Dermis blood vessel endothelial cell (primary cell): ENCODE measurements at places on chromosomes 12 and 14.

- peak; percentile 48 for DNase-seq
Measured at GRCh38 chr12:46360908-46361666, 11.5 kb downstream of the SLC38A2 start.

GRCh38 chr12:76940671-76941445 is 62.0 kb upstream of the CSRP2 start:
- DNase-seq = no peak

- no peak for DNase-seq
Measured at GRCh38 chr14:79712302-79712950, 498.9 kb downstream of the DIO2 start.

DNA sequence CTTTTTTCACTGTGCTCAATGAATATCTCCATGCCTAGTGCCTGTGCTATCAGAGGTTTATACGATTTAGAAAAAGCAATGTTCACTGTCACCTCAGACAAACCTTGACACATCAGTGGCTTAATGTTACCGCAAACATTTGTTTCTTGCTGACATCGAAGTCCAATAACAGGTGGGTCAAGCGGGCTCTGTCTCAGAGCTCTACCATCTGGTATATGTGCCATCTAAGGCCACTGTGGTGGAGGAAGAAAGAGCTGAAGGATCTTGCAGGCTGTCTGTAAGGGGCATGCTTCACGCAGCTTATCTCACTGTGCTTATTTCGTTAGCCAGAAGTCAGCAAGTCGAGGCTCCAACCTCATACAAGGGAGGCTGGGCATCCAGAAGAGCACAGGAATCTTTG is 189.5 kb upstream of the NTF3 start:
- DNase-seq = no peak

GRCh38 chr14:64238049-64238448 is 56.1 kb downstream of the ESR2 start:
- no peak for DNase-seq

GRCh38 chr14:33542338-33543287 is 408.3 kb downstream of the EGLN3 start:
- DNase-seq = peak; percentile 48

DNA sequence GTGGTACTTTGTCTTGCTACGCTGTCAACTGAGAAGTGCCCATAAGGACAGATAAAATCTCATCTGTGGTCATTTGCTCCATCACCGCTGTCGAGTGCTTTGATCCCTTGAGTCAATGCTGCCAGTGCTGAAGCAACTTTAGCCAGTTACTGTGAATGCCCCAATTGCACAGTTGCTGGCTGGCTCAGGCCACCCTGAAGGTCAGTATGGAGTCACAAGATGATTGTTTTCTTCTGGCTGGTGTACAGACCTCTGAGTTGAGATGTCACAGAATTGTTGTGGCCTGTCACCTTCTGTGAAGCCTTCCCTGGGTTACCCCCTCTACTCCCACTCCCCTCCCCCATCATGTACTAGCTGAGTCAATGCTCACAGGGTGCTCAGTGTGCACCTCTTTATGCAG is 92.9 kb downstream of the PELI2 start:
- DNase-seq = no peak

DNA sequence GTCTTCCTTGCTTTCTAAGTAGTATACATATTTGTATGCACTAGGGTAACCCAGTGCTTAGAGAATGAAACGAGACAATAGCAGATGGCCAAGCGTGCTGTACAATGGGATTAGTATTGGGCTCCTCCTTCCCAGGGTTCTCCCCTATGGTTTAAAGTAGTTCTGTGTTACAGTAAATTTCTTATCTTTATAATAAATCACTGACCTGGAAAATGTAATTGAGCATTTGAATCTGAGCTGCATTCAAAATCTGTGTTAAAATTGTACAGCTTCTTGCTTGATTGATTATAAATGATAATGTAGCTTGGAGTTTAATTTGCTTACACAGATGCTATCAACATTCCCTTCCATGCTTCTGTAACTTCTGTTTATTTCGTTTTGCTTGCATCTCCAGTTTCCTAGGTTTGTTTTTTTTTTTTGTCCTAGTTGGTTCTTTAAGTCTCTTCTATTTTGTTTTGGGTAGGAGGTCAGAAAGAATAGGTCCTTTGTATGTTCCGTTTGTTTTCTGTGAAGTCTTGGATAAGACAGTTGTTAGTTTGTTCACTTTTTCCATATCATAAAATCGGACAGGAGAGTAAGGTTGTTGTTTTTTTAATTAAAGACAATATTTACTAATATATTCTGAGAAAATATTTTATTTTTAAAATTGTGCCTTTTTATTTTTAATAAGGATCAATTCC is 171.2 kb downstream of the ERC1 start:
- no peak for DNase-seq

- DNase-seq = no peak
Measured at GRCh38 chr12:6957151-6957701, 6.1 kb downstream of the PTPN6 start.

DNA sequence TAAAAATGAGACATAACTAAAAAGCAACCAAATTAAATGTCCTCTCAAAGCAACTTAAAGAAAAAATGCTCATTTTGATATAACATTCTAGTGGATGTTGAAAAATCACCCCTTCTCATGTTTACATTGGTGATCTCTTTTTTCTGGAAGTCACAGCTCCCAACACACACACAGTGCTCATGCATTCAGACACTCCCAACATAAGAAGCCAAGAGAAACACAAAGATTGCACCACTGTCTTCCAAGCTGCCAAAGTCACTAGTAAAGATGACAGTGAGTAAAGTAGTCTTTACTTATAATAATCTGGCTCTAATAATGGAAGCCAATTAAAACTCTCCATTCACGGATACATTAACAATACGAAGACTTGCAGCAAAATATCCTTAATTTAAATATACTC is 218.4 kb downstream of the NTF3 start:
- no peak for DNase-seq

GRCh38 chr14:99578541-99579101 is 25.4 kb downstream of the CCDC85C start:
- no peak for DNase-seq

DNA sequence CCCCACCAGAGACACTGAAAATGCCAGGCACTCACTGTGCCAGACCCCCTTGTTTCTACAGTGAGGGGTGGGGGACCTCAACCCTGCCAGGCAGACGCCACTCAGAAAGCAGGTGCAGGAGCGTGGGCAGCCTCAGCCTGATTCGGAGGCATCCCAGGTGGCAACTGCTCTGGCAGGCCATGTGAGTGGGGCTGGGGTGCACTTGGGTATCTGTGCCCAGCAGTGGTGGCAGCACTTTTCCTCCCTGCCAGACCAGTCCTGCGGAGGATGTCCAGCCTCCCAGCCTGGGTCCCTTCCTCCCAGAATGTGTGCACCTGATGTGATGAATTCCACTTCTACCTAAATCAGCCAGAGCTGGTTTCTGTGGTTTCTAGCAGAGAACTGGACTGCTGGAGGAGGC is 13.4 kb upstream of the TTC7B start:
- no peak for DNase-seq

DNA sequence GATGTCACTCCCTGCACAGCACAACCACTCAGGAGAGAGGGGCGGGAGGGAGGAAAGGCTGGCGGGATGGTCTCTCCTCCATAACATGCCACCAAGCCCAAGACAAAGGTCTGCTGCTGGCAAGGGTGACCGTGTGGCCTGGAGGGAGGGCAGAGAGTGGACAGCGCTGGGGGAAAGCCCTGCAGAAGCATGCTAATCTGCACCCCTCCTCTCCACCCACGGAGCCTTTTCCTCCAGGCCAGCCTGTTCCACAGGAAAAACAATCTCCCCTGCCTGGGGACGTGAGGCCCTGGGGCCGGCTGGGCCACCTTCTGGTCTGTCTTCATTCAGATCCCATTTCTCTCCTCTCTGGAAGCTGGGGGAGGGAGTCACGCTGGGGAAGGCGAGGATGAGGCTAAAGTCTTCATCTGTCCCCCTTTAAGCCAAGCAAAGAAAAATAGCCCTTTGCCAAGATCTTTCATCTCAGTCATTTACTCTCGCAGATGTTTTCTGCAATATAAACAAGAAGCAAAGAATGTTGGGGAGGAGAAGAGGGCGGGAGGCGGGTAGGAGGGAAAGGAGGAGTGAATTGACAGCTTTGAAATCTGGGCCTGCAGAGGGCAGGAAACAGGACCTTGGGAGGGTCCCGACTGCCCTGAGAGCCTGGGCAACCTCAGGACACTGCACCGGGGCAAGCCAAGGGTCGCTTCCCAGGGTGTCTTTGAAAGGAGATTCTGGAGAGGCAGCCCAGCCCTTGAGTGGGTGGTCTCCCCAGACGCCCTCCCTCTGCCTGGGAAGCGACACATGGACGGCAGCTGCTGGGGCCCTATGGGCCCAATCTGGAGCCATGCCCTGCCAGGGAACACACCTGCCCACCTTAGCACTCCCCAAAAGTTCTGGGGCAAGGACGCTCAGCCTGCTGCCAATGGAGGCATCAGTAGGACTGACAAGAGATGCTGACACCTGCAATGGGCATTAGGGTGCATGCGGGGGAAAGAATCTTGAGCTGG is 133.6 kb downstream of the ZFP36L1 start:
- no peak for DNase-seq

DNA sequence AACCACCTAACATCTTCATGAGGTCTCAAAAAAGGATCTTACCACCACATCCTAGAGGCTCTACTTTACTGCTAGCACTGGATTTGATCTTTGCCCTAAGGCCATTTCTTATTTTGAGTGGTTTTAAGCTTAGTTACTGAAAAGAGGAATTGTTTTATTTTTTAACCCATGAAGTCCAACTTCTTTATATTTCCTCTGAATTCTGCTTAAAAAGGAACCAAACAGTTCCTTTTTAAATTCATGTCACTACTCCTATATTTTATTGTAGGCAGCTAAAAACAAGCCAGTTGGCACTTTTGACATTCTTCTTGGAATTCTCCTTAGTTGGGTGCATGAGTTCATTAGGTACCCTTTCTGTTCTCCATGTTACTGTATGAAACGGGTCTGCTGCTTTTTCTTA is 76.4 kb downstream of the FGD4 start:
- DNase-seq = no peak

- no peak for DNase-seq
Measured at GRCh38 chr14:100735271-100735670, 8.6 kb downstream of the DLK1 start.

DNA sequence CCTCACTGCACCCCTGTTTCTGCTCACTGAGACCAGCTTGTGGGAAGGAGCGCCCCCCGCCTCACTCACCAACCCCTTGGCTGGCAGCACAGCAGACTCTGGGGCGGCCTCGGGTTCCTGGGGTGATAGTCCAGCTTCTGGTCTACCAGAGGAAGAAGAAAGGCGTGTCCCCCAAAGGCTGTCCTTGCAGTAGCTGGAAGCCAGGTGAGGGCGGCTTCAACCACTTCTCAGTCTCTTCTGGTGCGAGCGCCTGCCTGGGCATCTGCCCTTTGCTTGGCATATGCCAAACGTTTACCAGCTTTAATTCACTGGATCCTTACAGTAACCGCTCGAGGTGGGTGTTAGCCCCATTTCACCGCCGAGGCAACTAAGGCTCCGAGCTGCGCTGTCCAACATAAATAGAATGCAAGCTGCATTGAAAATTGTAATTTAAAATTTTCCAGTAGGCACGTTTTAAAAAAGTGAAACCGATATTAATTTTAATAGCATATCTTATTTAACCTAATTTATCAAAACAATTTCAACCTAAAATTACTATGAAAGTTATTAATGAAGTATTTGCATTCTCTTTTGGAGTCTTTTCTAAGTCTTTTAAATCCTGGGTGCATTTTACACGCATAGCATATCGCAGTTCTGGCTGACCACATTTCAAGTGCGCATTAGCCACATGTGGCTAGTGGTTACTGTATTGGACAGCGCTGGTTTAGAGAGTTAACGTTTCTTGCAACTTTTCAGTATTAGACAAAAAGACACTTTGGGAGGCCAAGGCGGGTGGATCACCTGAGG is 872 bp downstream of the FAM177A1 start:
- peak; percentile 44 for DNase-seq

DNA sequence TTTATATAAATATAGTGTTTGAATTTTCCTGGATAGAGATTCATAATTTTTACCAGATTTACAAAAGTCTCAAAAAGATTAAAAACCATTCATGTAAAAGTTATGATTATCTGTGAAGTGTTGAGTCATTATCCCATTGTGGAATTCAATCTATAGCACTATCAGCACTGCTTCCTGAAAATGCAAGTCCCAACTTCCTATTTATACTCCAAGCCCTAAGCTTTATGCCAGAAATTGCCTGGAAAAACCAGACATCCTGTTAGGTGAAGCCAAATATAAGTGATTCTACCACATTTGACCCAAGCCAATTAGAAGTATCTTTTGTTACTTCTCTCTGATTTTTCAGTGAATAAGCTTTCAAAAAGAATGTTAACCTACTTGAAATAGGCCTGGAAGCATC is 129.1 kb downstream of the GPR135 start:
- DNase-seq = peak; percentile 93

GRCh38 chr14:104742586-104743455 is 10.1 kb upstream of the SIVA1 start:
- DNase-seq = no peak

DNA sequence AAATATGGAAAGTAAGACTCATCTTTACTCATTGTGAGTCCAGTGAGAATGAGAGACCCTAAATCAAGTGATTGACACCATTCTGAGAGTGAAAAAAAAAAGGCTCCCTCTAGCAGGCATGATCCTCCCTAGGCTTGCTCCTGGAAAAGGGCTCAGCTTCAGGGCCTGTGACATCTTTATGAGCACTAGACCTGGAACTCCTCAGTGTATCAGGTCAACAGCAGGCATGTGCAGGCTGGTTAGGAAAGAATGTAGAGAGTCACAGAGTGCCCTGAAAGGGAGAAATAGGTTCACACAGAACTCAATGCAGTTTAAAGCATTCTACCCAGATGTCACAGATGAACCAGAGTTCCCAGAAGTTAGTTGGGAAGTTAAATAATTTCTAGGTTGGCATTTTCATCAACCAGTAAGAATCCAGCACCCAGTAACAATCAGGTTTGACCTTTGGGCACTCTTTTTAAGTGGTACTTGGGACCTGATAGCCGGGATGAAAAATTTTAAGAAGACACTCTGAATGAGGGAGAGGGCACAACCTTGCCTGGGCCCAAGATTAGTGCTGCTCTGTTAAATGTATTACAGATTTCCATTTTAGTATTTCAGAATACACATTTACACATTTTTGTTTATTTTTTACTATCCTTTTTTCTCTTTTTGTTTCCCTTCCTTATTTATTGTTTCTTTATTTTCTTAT is 828.8 kb downstream of the C12orf50 start:
- DNase-seq = no peak

- DNase-seq = no peak
Measured at GRCh38 chr12:53050426-53051057, 677 bp downstream of the TNS2 start.

DNA sequence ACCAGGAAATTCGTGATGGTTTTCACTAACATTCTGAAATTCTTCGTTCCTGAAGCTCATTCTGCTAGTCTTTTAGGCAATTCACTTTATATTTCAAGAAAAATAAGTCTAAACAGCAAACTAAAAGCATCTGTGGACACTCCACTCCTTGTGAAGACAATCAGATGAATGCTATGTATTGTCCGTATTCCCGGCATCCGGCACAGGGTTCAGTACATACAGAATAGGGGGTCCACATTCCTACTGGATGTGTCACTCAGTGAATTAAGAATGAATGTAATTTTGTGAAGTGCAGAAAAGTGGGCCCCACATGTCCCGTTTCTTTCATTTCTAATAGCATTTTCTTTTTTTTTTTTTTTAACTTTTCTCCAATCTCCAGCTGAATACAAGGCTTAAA is 241.3 kb downstream of the GRIN2B start:
- no peak for DNase-seq
